NCI-H1105 (cell line): ENCODE measurements at places on chromosomes 16 and 17.

DNA sequence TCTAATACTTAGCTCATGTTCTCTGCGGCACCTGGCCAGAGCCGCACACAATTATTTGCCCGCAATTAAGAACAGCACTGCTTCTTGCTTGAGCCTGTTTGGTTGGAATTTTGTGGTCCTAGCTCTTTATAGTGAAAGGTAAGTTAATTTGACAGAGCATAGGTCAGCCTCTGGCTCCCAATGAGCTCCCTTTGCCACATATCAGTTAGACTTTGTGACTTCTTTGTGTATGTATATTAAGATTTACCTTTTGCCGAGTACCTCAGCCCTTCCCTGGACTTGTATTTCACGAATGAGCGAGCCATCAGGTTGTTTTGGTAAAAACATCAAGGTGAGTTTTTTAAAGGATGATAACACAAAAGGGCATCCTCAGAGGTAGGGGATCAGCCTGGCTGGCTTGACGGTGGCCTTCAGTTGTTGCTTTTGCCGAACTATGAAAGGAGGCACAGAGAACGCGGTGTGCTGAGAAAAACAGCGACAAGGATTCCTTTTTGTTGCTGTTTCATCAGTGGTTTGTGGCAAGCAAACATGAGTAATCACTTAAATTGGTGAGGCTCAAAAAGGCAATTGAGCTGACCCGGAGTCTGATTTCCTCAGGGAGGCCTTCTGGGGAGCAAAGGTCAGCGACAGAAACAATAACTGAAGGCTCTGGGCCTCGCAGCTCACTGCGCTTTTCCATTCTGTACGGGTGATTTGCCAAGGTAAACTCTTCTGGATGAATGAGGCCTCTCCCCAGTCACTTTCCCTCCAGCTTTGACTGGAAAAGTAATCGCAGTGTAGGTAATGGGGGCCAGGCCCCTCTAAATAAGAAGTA lies 163.6 kb downstream of the HS3ST3A1 start:
- no peak for DNase-seq

GRCh38 chr17:80244871-80245509 lies 15.7 kb upstream of the RNF213 start:
- DNase-seq, result no peak

DNA sequence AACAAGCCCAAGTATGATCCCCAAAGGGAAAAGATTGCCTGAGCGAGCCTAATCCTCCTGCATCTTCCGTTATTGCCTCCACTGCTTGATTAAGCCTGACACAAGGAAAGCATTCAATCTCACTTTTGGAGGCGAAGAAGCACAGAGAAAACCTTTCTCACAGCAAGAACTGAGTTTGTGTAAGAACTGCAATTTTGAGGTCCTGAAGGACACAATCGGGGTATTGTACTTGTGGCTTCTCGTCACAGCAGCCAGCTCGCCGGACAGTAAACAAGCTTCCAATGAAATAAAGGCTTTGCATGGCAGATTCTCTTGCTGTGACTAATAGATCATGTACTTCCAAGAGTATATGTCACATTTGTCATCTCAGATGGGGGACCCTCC lies 18.7 kb upstream of the FOXF1 start:
- DNase-seq, result no peak

DNA sequence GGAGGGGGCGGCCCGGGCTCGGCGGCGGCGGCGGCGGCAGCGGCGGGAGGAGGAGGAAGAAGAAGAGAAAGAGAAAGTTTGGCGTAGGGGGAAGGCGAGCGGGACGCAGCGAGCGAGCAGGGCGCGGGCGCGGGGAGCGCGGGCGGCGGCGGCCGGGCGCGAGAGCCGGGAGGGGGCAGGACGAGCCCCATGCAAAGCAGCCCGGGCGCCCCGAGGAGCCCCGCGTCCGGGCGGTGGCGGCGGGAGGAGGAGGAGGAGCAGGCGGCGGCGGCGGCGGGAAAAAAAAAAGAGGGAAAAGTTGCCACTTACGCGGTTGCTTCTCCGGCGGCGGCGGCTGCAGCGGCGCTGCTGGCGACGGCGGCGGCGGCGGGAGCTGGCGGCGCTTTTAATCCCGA lies 10.3 kb upstream of the ZFHX3 start:
- peak; percentile 32 for DNase-seq

GRCh38 chr17:74452033-74452840 lies 14.2 kb upstream of the CD300A start:
- no peak for DNase-seq

GRCh38 chr17:1621273-1621954 lies 7.2 kb downstream of the SLC43A2 start:
- no peak for DNase-seq

DNA sequence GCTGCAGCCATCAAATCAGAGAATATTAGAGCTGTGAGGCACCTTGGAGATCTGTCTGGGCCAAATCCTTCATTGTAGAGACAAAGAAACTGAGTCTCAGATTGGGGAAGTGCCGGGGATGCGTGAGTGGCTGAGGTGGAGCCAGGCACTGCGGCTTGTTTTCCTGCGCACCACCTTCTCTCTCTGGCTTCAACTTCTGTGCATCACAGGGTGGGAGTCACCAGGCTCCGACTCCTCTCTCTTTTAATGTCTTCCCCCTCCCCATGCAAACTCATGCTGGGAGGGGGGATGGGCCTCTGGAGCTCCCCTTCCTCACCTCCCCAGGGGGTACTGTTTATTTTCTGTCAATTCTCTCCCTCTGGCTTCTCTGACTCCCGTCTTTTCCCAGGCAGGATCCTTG lies 8.7 kb upstream of the ETV4 start:
- no peak for DNase-seq

DNA sequence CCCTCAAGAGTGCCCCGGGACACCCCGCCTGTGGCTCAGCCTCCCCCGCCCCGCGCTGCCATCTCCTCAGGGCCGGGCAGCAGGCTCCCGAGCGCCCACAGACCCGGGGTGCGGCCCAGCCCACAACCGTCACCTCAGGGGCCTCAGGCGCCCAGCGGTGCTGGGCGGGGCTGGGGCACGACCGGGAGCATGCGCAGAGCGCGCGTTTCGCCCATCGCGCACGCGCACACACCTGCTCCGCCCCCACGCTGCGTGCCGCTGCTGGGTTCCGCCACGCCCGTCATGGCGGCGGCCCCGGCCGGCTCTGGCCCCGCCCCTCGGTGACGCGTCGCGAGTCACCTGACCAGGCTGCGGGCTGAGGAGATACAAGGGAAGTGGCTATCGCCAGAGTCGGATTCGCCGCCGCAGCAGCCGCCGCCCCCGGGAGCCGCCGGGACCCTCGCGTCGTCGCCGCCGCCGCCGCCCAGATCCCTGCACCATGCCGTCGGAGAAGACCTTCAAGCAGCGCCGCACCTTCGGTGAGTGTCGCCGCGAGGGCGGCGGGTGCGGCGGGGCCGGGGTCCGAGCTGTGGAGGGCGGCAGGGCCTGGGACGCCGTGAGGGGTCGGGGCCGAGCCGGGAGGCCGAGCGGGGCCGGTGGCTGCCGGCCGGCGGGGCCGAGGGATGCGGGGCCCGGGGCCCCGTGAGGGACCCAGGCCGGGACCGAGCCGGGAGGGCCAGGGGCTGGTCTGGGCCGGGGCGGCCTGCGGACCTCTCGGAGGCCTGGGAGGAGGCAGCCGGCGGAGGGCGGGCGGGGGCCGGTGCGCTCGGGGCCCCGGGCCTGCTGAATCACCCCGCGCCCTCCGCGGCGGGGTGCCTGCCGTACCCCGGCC lies at the start of gene MAP1LC3B:
Gene MAP1LC3B (plus strand): TSS at position 387 of the 871 bp plus-strand sequence. CDS start 92 bp downstream, at position 479.
- peak; percentile 81 for DNase-seq

GRCh38 chr17:78355701-78356100 lies 4.2 kb downstream of the SOCS3 start:
- DNase-seq, result no peak

DNA sequence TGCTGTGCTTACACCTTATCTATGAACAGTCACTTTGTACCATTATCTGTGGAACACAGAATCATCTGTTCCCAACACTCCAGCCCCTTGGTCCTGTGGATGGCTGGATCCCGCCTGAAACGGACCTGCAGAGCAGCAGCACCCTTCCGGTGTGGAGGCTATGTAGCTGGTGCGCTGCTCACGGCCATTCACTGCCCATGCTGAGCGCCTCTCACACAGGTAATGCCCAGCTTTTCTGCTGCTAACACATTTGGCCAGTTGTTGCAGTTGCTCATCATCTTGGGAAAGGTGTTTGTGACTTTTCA lies 11.4 kb upstream of the PLK1 start:
- DNase-seq, result no peak

GRCh38 chr17:39648616-39649366 lies 11.8 kb downstream of the STARD3 start:
- DNase-seq, result no peak

GRCh38 chr17:40576113-40576740 lies 11.0 kb upstream of the CCR7 start:
- no peak for DNase-seq

GRCh38 chr17:81118308-81119221 lies 46.7 kb upstream of the PVALEF start:
- no peak for DNase-seq

DNA sequence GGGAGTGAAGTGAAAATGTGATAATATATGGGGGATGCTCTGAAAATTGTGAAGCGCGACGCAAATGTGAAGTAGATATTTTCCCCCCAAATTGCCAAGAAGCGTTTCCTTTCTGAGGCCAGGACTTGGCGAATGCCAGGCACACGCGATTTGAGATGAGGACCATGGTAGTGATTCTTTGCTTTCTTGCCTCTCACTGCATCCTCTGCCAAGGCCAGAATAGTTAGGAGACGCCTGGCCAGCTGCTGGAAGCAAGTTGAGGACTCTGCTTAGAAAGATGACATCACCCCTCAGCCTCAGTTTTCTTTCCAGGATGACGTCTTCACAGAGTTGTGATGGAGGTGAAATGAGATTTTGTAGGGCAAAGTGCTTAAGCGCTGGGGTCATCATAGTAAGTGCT lies 25.9 kb downstream of the PIPOX start:
- DNase-seq, result no peak

DNA sequence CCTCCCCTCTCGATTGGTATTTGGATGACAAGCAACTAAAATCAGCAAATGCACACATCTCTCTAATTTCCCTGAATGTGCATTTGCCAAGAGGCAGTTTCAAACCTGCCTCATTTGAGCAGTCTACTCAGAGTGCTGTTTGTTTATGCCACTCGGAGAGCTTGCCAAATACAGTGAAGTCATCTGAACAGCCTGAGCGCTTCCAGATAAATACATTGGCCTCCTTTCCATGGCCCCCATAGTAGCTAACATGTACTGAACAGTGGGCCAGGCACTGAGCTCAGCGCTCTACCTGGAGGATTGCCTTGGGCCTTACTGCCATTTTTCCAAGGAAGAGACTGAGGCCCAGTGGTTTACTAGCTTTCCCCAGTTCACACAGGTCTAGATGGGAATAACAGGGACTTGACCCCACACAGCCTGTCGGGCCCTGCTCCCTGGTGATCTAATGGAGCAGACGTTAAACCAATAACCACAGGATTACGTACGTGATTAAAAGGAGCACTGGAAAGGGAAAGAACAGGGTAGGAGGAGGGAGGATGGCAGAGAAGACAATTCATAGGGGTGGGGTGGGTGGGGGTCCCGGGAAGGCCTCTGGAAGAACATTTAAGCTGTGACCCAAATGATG lies 18.7 kb upstream of the ANKRD40CL start:
- DNase-seq, result no peak

DNA sequence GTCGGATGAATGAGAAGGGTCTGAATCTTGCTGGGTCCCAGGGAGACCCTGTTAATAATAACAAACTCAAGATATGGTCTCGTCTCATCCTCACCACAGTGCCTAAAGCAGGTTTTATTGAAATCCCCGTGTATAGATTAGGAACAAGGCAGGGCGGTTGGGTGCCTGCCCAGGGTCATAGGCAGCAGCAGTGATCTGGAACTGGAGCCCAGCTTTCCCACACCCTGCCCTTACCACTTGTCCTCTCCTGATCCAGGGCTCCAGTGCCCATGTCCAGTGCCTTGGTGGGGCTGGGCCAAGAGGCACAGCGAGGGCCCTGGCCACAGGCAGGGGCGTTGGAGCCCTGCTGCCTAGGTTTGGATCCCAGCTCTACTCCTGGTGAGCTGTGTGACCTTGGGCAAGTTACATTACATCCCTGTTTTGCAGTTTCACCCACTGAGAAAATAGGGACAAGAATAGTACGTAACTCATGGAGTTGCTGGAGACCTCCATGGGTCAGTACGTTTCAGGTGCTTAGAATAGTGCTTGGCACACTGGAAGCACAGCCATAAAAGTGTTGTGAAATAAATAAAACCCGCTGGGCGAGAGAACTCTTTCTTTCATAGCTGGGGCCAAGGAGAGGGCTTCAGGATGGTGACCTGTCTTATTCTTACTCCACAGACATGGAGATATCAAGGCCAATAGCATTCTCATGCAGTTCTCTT lies 13.9 kb downstream of the SOCS3 start:
- DNase-seq, result no peak

- no peak for DNase-seq
Observed at GRCh38 chr17:41631025-41631897, 6.9 kb upstream of the KRT17 start.

DNA sequence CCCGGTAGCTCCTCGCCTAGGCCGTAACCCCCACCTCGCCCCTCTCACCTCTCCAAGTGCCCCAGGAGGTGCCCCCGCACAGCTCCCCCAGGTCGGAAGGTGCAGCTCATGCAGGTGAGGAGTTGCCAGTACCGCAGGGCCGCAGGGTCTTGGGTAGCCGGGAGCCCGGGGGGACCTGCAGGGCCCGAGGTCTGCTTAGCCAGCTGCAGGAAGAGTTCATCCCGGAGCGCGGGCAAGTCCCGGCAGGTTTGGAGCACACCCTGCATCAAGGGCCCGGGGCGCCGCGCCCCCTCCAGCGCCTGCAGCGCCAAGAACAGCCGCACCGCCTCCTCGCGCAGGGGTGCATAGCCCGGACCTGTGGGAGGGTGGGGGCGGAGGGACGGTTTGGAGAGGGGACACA lies 4.8 kb downstream of the PLEKHH3 start:
- DNase-seq, result peak; percentile 69

DNA sequence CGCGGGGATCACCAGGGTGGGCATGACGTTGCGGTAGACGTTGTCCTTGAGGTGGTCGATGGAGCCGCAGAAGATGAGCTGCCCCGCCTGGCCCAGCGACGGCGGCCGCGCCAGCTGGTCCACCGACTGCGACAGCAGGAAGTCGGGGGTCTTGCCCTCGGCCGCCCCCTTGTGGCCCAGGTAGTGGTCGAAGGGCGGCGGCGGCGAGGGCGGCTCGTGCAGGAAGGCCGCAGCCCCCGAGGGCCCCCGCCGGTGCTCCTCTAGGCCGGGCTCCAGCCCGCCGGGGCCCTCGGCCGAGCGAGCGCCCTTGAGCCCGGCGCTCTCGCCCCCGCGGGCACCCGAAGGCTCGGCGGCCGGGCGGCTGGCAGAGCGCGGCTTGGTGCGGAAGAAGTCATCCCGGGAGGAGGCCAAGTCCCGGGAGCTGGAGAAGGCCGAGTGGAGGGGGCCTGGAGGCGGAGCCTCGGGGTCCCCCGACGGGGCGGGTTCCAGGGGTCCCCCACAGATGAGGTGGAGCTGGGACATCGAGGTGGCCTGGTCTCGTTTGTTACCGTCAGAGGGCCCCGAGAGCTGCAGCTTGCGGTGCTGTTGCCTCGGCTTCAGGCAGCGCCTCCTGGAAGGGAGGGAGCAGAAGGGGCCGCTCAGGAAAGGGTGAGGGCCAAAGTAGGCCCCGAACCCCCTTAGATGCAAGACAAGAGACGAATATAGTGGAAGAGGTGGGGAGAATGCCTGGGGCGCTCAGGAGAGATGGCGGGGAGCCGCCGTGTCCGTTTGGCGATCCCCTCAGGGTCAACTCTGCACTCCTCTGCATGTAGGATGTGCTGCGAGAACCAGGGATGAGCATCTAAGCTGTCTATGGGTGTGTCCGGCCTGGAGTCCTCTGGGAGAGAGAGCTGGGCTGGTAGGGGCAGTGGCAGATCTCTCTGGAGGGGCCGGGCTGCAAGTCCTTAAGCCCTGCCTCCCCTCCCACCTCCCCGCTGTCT lies 8.8 kb downstream of the FAM171A2 start:
- DNase-seq, result no peak
